ENCODE measurements at places on chromosomes 2 and 18.

GRCh38 chr2:96098900-96099590 lies 17.3 kb downstream of the ADRA2B start:
- no peak for DNase-seq

- no peak for DNase-seq
Observed at GRCh38 chr2:68171146-68171545, 13.5 kb downstream of the PNO1 start.

DNA sequence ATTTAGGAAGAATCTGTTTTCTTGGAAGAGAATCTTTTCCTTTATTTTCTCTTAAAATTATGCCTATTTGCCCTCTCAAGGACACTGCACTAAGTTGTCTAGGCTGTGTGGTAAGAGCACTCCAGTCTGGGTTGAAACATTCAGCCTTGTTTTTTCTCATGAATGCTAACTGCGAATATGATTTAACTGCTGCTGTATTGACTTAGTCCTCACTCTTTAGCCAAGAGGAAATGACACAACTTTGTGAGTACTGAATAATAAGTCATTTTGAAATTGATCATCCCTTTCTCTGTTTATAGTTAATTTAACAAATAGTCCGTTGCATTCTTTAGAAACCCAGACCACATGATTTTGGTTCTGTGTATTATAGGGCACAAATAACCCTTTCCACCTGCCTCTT lies 4.5 kb upstream of the RND3 start:
- DNase-seq = no peak

DNA sequence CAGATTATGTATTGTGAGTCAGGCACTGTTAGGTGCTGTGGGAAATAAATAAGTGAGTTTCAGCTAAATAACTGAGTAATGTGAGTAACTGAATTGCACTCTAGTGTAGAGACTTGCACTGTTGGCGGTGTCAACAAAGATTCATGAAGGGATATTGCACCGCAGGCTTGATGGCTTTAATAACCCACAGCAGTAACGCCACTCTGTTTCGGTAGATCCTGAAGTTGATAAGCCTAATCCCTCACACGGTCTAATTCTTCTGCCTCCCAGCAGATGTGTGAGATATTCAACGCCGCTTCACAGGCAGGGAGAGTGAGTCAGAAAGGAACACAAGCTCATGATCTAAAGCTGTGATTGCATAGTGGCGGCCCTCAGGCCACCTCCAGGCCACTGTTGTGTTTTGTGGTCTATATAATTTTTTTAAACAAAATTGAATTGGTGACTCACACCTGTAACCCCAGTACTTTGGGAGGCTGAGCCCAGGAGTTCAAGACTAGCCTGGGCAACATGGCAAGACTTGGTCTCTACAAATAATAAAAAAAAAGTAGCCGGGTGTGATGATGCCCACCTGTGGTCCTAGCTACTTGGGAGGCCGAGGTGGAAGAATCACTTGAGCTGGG lies 94.3 kb downstream of the LIPG start:
- no peak for DNase-seq

- DNase-seq = no peak
Observed at GRCh38 chr2:127098711-127099110, 8.2 kb downstream of the BIN1 start.

DNA sequence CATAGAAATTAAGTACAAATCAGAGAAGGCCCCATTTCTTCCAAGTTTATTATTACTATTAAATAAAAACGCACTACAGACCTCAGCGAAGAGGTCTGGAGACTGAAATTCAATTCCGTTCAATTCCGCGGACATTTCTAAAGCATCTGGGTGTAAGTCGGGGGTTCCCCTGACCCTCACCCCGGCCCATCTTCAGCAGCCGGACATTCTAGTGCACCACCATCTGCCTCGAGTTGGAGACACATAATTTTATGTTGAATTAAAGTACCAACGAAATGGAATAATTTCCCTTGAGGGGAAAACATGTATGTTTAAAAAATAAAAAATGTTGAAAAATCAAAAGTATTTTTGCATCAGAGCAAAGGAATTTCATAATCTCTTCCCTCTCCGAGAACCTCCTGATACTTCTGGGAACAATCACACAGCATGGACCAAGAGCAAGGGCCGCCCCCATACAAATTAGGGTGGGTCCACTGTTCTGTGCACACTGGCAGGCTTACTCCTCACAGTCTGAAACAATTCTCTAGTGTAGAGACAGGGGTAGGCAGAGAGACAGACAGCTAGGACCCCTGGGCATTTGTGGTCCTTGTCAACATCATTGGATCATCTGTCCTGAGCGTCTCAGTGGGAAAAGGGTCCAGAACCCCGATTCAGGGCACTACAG lies 29.3 kb downstream of the MBP start:
- no peak for DNase-seq

DNA sequence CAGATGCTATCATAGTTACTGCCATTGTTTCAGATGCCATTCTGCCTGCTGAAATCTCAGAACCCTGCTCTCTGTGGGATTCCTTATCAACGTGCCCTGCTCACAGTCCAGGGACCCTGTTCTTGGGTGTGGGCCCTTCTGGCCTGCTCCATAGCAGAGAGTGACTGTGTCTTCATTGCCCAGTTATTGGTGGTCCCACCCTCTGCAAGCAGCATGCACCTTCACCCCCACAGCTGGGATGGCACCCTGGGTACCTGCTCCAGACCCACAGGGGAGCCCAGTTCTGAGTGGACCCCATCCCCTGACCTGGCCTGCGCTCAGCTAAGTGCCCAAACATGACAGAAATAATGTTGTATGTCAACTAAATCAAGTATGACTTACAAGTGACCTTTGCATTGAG lies 36.6 kb downstream of the SMIM21 start:
- no peak for DNase-seq

DNA sequence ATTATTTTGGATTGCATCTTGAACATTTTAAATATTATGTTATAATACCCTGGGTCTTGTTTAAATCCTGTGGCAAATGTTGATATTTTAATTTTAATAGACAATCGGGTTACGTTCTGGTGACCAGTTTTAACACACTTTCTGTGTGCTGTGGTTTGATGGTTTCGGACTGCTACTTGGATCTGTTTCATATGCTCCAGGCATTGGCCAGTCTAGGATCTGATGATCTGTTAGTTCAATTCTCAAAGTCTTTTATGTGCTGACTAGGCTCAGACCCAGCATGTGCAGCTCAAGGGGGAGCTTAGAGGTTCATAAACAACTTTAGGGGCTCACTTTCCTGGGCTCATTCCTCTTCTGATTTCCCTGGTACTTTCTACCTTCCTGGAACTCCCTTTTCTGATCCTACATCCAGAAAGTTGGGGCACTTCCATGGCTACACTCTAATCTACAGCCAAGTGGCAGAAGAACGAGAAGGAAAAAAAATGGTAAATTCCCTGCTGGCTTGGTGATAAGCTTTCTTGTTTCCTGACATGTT lies 5.0 kb upstream of the ZBTB14 start:
- DNase-seq = no peak

DNA sequence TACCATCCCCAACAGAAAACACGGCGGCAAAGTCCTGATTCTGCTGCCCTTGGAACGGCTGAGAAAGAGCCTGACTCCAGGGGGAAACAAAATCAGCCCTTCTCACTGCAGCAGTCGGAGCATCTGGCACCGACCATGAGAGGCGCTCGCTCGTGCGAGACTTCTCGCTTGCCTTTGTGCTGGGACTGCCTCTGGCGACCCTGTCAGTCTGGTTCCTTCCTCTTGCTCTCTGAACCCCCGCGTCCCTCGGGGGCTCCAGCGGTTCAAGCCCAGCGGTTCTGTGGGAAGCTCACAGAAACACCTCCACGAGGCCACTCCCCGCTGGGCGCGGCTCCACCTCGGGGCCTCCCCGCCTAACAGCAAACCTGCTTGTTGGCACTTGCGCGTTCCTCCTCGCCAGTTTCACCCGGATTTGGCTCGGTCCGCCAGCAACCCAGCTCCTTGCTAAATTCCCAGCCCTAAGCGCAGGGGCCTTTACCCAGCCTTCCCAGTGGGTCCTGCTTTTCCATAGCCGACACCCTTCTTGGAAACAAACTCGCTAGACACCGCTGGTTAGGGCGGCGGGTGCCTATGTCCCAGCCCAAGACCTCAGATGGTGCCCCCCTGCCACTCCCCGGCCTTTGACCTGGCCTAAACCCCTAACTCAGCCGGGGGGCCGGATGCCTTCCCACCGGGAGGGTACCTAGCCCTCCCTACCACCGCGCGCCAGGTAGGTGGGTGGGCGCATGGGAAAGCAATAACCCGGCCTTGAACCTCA lies 2.2 kb downstream of the RND3 start:
- DNase-seq = no peak

DNA sequence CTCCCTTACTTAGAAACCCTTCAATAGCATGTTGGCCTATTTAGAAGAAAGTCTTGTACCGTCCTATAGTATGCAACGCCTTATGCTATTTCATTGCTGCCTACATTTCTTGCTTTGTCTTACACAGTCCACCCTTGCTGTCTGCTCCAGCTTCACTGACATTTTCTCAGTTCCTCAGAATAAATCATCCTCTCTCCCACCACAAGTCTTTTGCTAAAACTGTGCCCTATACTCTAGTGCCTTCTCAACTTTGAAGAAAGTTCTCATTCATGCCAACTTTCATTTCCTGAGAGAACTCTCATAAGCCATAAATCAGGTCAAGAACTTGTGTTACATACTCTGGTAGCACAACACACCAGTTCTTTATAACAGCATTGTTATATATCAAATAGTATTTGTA lies 54.3 kb upstream of the COL3A1 start:
- DNase-seq = no peak

DNA sequence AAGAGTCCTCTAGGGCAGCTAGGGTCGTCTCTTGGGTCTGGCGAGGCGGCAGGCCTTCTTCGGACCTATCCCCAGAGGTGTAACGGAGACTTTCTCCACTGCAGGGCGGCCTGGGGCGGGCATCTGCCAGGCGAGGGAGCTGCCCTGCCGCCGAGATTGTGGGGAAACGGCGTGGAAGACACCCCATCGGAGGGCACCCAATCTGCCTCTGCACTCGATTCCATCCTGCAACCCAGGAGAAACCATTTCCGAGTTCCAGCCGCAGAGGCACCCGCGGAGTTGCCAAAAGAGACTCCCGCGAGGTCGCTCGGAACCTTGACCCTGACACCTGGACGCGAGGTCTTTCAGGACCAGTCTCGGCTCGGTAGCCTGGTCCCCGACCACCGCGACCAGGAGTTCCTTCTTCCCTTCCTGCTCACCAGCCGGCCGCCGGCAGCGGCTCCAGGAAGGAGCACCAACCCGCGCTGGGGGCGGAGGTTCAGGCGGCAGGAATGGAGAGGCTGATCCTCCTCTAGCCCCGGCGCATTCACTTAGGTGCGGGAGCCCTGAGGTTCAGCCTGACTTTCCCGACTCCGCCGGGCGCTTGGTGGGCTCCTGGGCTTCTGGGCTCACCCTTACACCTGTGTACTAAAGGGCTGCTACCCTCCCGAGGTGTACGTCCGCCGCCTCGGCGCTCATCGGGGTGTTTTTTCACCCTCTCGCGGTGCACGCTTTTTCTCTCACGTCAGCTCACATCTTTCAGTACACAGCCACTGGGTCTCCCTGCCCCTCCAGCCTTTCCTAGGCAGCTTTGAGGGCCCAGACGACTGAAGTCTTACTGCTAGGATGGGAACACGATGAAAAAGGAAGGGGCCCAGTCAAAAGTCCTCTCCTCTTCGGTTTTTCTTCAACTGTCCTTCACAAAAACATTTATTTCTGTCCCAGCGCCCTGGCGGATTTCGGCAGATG lies 8.1 kb downstream of the SIX2 start:
- DNase-seq = no peak

DNA sequence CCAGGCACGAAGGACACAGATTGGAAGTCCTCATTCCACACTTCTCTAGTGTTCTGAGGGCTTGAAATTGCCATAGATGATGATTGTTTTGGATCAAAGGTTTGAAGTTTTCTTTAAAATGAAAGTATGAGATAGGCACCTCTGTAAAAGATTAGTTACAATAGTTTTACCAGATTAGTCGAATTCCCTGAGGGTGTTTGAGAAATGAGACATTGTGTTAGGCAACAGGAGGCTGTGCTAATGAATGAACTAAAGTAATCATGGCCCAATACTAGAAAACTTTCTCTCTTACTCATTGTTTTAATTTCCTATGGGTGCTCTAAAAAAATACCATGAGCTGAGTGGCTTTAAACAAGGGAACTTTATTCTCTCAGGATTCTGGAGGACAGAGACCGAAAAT lies 421.7 kb downstream of the RNF144A start:
- no peak for DNase-seq

DNA sequence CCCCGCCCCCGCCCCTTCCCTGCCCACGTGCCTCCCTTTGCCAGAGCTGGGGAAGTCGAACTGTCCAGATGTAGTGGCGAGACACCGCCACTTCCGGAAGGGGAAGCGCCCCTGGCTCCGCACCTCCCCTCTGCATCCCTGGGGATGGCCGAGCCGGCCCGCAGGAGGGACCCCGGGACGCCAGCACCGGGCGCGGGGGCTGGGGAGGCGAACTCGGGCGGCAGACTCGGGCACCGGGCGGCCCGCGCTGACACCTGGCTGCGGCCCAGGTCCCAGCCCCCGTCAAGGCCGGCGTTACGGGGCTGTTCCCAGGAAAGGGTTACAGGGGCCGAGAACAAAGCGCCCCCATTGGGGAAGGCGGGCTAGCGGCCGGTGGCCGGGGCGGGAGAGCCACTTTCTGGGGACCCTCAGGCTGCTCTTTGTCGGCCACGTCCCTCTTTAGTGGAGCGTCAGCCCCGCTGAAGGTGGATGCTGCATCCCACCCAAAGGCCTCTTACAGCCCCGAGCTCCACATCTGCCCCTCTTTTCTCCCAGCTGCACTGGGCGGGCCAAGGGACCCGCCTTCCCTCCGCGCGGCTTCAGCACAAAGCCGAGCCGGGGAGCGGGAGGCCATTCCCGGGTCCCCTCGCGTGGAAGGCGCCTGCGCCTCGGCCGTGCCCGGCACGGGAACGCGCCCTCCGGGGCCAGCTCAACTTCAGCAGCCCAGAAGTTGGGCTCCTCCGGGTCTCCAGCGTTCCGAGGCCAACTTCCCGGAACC lies 1.3 kb downstream of the SDC1 start:
- DNase-seq = no peak

DNA sequence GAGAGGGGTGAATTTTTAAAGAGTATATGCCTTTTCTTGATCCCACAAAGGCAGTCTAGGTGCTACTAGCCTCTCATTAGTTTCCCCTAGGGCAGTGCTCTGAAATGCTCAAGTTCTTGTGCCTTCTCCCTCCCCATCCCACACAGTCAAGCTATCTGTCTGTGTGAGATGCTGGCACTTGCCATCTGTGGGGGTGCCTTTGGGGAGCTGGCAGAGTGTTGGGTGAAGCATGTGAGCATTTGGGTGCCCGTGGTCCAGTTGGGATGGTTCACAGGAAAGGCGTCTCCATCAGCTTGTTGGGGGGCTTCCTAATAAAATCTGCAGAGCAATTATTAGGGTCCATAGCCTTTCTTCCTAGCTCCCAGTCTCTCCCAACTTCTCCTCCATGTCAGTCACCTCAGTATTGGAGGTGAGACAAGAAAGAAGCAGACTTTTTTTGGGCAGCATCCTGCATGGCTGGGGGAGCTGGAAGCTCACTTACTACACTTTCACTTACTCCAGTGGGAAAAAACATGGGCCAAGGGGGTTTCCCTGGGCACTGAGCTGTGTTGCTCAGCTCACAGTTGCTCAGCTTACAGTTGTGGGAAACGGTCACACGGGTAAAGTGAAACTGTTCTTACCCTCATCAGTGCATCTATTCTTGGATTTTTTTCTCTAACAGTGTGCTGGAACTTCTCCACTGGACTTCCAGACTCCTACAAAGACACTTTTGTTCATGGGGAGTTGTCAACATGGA lies 29.3 kb downstream of the COLEC11 start:
- no peak for DNase-seq

GRCh38 chr18:48360376-48361021 lies 48.7 kb downstream of the ZBTB7C start:
- no peak for DNase-seq

GRCh38 chr2:101729521-101730190 lies 32.1 kb downstream of the MAP4K4 start:
- DNase-seq = no peak

- DNase-seq = no peak
Observed at GRCh38 chr2:73776869-73777519, 2.9 kb downstream of the DUSP11 start.
